ENCODE measurements at places on chromosomes 4 and X.

- no peak for DNase-seq
Observed at GRCh38 chr4:139458999-139459398, 5.1 kb downstream of the RAB33B start.

DNA sequence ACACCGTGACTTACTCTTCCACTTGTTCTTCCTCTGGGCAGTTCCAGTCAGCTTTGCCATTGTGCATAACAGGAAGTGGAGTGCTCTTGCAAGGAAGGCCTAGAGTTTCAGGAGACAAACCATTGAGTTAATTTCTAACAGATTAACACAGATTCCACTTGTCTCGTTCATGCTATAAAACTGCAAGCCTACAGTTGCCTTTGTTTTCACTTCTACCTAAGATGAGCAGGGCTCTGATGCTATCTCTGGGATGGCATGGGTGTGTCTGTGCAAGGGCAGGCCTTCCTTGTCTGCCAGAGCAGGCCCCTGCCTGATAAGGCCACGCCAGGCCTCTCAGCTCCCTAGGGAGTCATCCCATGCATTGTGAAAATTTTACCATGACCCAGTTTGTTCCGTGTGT is 67.7 kb upstream of the PGRMC2 start:
- DNase-seq: no peak

DNA sequence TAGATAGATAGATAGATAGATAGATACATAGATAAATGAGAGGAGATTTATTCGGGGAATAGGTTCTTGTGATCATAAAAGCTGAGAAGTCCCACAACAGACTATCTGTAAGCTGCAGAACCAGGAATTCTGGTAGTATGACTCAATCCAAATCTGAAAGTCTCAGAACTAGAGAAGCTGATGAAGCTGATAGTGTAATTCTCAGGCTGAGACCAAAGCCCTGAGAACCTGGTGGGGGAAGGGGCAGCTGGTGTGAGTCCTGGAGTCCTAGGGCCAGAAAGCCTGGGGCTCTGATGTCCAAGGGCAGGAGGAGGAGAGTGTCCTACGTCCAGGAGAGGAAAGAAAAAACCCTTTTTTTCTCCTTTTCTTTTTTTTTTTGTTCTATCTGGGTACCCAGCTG is 8.0 kb upstream of the BANK1 start:
- DNase-seq: no peak

DNA sequence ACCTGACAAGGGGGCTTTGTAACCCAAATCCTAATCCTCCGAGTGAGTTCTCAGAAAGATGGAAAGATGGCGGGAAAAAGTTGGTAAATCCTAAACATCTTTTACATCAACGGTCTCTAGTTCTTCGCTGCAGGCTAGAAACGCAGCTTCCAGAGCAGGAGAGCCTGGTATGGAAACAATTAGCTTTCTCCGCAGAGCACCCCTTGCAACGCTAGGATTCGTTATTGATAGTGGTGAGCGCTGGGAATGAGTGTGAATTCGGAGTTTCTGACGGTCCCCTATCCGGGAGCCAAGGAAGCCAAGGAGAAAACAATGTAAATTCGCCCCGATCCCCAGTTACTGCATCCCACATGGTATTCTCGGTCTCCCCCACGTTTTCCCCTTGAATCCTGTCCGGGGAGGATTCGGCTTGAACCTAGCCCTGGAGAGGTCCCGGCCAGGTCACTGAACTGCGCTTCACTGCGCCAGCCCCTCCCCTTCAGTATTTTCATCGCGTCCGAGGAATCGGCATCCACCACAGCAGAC is 4.7 kb upstream of the NEUROG2 start:
- no peak for DNase-seq

- no peak for DNase-seq
Observed at GRCh38 chrX:41956027-41956426, 32.7 kb upstream of the CASK start.

GRCh38 chr4:76850010-76850441 is 47.9 kb downstream of the SOWAHB start:
- DNase-seq: no peak

DNA sequence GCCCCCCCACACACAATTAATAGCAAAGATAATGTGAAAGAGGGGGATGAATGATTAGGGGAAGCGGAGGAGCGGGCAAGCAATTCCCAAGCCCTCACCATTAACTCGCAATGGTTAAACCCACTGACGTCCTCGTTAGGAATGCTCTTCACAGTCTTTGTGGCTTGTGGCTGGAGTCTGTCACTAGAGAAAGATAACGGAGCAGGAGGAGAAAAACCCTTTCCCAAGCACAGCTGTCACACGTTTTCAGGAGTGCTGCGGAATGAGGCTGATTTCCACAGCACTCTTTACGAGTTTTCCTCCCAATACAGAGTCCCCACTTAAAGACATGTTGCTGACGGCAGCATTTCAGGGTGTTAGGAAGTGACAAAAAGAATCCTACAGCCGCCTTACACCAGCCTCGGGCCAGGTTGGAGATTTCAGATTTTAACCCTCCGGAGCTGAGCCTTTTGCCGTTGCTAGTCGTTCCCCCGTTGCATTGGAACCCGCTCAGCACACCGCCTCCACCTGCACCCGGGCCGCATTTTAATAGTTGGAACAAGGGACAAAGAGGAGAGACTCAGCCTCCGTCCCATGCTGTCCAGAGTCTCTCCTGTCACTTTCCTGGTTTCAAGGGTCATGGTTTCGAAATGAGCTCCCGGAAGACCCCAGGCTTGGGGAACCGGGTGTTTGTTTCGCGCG is 92.2 kb downstream of the GEMIN8 start:
- no peak for DNase-seq

- DNase-seq: no peak
Observed at GRCh38 chr4:7204656-7205387, 12.5 kb downstream of the SORCS2 start.

DNA sequence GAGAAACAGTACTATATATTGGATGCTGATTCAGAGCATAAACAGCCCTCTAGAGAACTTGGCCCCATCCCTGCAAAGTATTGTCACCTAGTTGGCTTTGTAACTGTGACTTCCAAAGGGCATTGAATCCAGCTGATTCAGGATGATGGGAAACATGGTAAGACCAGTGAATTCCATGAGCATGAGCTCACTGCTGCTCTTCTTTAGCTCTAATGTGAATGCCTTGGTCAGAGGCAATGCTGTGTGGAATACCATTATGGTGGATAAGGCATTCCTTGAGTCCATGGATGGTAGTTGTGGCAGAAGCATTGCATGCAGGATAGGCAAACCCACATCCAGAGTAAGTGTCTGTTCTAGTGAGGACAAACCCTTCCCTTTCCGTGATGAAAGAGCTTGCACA is 365.6 kb upstream of the EDA2R start:
- DNase-seq: no peak

All from GDM1 (cell line).